Suppressor macrophage treated with lipopolysaccharide for 1 hour (primary cell): ENCODE measurements at places on chromosomes 1 and 21.

- peak; percentile 75 for DNase-seq
Observed at GRCh38 chr1:62746086-62746808, 37.7 kb upstream of the ATG4C start.

DNA sequence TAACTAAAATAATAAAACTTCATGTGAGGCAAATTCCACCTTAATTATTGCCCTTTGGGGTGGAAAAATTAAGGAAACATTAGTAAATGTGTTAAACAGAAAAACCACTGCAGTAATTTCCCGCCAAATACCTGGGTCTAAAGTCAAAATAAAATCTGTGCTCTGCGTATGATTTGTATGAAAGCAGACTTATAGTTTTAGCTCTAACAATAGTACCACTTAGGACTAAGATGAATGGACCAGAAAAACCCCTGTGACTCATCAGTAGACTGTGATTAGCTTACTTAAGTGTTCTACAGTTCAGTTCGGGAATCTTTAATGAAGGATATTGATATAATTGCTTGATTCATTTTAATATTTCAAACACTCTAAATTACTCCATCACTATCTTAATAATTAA lies 23.3 kb upstream of the C1orf105 start:
- peak; percentile 45 for DNase-seq

GRCh38 chr1:236654957-236655356 lies 31.3 kb upstream of the ACTN2 start:
- DNase-seq, result no peak

- no peak for DNase-seq
Observed at GRCh38 chr1:192878249-192878648, 69.4 kb downstream of the RGS2 start.

DNA sequence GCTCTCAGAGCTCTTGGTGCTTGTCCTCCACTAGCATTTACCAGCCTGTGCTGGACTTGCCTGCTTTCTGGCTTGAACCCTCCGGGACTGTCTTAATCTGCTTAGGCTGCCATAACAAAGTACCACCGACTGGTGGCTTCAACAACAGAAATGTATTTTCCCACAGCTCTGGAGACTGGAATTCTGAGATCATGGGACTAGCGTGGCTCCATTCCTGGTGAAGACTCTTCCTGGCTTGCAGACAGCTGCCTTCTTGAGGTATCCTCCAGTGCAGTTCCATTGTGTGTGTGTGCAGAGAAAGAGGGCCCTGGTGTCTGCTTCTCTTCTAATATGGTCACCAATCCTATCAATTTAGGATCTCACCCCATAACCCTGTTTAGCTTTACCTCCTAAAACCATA lies 22.0 kb upstream of the RCAN1 start:
- DNase-seq, result no peak

DNA sequence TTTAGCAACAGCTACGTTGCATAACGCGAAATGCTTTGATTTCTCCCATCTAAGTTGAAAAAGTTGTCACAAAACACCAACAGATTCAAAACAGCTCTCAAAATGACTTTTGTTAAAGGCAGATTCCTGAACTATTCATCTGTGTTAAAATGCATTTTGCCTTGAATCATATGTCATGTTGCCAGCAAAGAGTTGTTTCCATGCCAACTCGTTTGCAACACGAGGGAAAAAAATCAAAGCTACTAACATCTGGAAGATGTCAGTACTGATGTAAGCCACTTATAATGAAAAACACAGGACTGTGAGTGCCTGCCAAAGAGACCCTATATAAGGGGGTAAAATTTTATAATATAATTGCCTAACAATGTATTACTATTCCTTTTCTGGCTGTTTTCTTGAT lies 182.7 kb upstream of the PTBP2 start:
- DNase-seq, result no peak

DNA sequence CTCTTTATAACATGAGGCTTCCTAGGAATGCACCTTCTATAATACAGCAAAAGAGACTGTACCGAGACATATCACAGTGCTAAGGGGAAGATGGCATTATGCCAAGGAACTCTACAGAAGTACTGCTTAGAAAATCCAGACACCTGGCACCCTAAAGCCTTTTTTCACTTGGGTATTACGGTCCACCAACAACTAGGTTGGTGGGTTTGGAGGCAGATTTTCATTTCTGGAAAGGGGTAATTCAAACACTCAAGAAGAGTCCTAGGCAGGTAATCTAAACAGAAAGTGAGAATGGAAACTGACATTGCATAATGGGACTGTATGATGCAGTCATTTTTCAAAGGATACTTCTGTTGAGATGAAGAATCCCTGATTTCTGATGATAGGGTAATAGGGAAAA lies 19.6 kb downstream of the SCMH1 start:
- DNase-seq, result peak; percentile 54
